ENCODE measurements at places on chromosomes 6 and 20. TPM values are rescaled to one million over a fixed set of nuclear protein-coding genes. Genes with fewer than 3 reads are reported as not detected.

DNA sequence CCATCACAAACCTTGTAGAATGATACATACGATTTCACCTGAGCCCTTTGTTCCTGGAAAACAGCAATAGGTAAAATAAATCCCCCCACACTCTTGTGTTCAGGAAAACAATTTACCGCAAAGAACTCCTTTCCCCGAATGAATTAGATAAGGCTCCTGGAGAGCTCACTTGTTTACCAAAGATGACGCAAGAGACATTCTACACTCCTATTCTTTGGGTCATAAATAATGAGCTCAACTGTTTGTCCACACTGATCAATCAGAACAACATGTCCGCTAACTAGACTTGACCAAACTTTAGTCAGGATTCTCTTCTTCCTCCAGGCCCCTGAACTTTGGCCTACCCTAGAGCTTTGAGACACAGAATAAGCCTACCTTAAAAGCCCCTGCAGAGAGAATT is 271.9 kb upstream of the OPRM1 start:
- no peak for DNase-seq

GRCh38 chr20:51029963-51030920 is 7.3 kb upstream of the KCNG1 start:
- DNase-seq, result no peak

DNA sequence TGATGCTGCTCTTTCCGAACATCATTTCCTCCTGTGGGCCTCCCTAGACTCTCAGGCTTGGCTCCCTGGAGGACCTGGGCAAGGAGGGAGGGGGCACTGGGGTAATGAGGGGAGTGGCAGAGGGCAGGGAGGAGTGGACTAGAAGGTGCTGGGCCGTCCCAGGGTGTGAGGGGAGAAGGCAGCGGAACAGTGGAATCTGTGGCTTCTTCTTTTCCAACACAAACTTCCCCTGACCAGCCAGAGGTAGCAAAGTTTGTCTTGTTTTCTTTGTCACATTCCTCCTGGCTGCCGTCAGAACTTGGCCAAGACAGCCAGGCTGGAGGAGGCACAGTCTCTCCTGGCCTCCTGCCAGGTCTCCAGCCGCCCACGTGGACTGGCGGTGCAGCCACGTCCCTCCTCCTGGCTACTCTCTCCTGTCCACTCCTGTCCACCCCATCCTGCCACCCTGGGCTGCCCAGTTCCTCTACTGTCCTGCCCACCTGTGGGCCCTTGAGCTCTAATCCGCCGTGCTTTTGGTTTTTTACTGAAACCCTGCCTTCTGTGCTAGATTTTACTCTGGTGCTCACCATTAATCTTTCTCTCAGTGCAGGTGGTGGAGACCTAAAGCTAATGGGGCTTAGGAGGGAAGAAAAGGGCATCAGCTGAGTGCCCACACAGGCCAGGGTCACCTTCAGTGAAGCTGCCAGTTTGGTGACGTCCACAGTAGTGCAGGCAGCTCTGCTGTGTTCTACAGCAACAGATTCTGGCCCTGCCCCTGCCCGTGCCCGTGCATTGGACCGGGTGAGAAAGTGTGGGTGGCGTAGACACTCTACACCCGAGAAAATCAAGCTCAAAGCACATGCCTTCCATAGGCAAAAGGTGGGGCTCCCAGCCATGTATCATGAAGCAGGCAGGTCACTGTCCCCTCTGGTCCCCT is 2.8 kb upstream of the CDSN start:
- DNase-seq, result peak; percentile 69

DNA sequence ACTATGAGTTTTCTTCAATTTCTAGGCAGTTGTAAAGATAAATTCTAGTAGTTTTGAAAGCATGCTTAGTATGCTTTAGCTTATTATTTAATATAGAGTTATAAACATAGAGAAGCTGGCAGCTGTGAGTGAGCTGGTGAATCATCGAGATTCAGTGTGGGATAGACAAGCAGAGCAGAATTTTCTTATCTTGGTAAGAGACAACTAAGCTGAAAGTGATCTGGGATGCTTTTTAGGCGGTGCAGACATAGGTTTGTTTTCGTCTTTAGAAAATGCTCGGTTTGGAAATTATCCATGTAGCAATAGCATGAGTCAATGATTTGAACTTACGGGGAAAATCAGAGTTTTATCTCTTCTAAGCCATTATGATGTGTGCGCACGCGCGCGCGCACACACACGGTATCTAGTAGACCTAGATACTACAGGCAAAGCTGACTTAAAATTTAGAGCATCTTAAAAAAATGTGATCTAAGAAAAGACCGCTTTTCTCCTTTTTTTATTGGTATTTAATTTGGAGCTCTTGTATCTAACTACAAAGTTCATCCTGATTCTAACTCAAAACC is 128.3 kb upstream of the MAP3K7 start:
- no peak for DNase-seq

The ADGB gene
- 1.6 TPM for total RNA-seq

The ANKEF1 gene
- total RNA-seq, result 6.3 TPM

The PBOV1 gene
- not detected for total RNA-seq

The RBPJL gene
- not detected for total RNA-seq

DNA sequence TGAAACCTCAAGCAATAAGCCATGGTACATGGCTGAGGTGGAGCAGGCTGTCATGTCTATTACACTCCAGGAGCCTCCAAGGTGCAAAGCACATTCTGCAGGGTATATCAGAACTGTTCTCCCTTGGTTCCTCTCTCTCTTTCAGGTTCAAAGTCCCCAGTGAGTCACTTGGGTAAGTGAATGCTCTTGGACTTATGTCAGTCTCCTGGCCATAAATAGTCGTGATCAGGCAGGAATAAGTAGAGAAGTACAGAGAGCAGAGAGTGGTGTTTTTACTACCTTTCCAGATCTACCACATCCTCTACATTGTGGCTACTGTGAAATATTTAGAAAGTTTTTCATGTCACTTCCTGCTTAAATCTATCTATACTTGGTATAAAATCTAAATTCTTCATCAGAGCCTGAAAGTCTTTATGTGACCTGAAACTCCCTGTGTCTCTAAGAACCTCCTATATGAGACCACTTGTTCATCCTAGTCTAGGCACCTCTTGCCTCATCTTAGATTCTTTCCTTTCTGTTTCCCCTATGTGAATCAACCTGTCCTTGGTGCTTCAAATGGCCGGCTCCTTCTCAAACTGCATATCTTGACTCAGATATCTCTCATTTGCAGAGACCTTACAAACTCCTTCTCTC is 1077.6 kb upstream of the MAP3K7 start:
- no peak for DNase-seq

- peak; percentile 36 for DNase-seq
These were observed 862 bp upstream of the SOBP start for GRCh38 chr6:107488875-107489635.

The ZSCAN23 gene
- total RNA-seq, result 2.2 TPM

GRCh38 chr6:155380666-155381332 is 66.5 kb upstream of the TFB1M start:
- DNase-seq, result no peak

The RAD21L1 gene
- not detected for total RNA-seq

DNA sequence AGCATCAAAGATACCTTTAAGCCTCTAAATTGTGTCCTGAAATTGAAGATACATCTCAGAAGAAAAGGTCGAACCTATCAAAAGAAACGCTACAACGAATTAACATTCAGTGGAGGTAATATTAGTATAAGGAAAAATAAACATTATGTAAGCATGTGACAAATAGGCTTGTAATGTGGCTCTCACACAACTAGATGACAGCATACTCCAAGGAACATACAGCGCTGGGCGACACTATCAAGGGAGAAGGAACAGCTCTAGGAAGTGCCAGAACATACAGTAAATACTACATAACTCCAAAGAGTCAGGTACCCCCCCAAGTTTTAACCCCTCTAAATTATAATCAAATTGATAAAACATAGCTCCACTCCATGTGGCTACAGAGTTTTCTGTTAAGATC is 103.5 kb downstream of the LAMP5 start:
- no peak for DNase-seq

The ULBP2 gene
- not detected for total RNA-seq

DNA sequence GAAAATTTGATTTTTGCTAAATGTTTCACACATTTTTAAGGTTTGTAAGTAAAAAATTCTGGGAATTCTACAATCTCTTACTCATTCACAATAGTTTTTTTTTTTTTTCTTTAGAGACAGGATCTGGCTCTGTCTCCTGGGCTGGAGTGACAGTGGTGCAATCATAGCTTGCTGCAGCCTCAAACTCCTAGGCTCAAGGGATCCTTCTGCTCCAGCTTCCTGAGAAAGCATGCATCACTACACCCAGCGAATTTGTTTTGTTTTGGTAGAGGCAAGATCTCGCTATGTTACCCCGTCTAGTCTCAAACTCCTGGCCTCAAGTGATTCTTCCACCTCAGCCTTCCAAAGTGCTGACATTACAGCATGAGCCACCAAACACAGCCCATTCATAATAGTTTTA is 232.8 kb downstream of the GJA1 start:
- DNase-seq, result no peak

GRCh38 chr6:168045706-168046620 is 33.0 kb downstream of the FRMD1 start:
- DNase-seq, result no peak

GRCh38 chr6:139597771-139598755 is 223.6 kb upstream of the CITED2 start:
- peak; percentile 78 for DNase-seq

The GTF3C6 gene
- total RNA-seq, result 77.2 TPM

- DNase-seq, result no peak
These were observed 115.2 kb downstream of the BMP2 start for GRCh38 chr20:6882561-6883291.

The SMLR1 gene
- total RNA-seq, result not detected

GRCh38 chr6:139446768-139447655 is 72.6 kb upstream of the CITED2 start:
- no peak for DNase-seq

The PDCD2 gene
- total RNA-seq, result 48.7 TPM

- no peak for DNase-seq
These were observed 6.8 kb downstream of the PCSK2 start for GRCh38 chr20:17233626-17234025.

GRCh38 chr6:131290955-131291354 is 155.7 kb downstream of the AKAP7 start:
- no peak for DNase-seq

GRCh38 chr6:56706981-56707726 is 64.5 kb upstream of the DST start:
- DNase-seq, result no peak

DNA sequence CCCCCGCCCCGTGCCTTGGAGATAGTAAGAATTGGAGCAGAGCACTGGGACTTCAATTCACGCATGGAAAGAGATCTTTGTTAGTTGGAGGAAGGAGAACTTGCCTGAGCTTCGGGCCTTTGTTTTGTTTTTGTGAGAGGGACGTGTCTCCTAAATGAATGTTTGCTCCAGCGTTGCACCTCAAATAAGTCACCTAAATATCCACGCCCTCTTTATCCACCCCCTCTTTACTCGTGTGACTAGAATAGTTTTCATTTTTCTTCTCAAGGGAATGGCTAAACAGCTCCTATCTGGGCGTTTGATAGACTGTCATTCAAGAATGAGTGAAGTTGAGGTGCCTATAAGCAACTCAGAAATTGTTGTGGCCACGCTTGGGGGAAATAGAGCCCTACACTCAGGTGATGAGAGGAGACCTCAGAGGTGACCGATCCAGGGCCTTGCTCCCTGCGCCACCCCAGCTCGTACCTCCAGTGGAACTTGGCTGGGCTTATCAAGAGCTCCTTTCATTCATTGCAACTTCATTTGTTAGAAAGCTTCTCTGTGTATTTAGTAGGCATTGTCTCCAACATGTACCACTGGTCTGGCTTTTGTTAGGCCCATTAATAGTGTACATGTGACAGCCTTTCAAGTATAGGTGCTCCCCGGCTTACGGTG is 861 bp downstream of the PCMTD2 start:
- no peak for DNase-seq

GRCh38 chr6:118187568-118188164 is 280.6 kb downstream of the SLC35F1 start:
- no peak for DNase-seq

The BPI gene
- not detected for total RNA-seq

DNA sequence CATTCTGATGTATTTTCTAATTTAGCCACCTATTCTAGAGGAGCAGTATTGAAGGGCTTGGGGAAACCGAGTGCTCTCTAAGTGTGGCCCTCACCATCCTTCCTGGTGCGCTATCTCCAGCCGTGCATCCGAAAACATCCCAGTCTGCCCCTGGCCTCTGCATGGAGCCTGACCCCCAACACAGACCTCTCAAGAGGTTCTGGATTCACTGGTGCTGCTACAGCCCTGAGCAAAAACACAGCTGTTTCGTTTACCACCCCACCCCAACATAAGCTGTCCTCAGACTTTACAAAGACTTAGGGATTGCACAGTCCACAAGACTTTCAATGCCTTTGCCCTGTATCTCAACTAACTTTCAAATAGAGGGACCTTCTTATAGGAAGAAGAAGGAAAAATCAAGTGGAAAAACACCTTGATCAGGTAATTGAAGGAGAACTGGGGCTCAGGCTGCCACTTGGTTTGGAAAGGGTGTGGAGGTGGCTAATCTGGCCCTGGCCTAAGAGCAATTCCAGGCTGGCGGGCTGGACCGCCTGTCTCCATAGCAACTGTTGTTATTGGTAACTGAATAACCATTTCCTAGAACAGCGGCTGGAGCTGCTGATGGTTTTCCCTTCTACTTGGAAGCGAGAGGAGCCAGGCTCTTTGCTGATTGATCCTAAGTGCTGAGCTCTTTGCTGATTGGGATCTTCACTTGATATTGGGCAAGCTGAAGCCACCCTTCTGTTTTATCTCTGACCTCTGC is 90.2 kb upstream of the TOX2 start:
- DNase-seq, result no peak

DNA sequence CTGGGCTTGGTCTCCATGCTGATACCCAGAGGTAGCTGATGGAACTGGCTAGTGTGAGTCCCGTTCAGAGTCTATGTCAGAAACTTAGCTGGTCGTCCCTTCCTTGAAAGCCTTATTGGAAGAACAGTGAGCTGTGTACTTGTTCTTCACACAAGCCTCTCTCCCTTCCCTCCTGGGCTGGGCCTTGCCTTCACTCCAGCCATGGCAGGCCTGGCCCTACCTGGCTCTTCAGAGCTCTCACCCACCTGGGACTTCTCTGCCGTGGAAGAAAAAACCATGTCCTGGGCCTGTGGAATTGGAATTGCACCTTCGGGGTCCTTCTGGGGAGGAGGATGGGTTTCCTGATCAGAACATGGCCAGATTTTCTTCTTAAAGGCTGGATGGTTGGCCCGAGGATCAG is 20.3 kb upstream of the ZNF831 start:
- no peak for DNase-seq

GRCh38 chr6:72966628-72967280 is 258.5 kb downstream of the KHDC1L start:
- no peak for DNase-seq

DNA sequence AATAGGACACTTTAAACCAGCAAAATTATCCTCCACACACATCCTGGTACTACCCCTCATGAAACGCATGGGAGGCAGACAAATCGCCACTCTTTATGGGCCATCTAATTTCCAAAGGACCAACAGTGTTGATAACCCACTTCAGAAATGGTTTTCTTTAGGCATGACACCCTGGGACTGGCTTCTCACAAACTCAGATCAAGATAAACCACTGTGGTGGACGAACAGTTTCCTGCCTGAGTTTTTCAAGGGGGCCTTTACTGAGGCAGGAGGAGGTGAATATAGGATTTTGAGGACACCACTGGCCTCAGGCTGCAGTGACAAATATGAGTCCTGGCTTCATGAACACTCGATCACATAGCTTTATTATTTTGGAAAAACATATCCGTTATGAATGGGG is 26.0 kb downstream of the TRAM2 start:
- DNase-seq, result no peak

Data from left colon (tissue), 2 donors.